ENCODE measurements at places on chromosomes 7 and 10. TPM values are rescaled to one million over a fixed set of nuclear protein-coding genes. Genes with fewer than 3 reads are reported as not detected.

Gene ABCA13
- total RNA-seq: 0.35 TPM

Gene MYO3A
- 0.06 TPM for total RNA-seq

Gene AKR1C4
- not detected for total RNA-seq

Gene CHST3
- total RNA-seq: 15.6 TPM

Gene NAMPT
- 184 TPM for total RNA-seq

Gene ADCYAP1R1
- 1.8 TPM for total RNA-seq

Gene HTRA1
- 83.8 TPM for total RNA-seq

Gene CEP55
- 0.35 TPM for total RNA-seq

Gene C10orf62
- total RNA-seq: not detected

DNA sequence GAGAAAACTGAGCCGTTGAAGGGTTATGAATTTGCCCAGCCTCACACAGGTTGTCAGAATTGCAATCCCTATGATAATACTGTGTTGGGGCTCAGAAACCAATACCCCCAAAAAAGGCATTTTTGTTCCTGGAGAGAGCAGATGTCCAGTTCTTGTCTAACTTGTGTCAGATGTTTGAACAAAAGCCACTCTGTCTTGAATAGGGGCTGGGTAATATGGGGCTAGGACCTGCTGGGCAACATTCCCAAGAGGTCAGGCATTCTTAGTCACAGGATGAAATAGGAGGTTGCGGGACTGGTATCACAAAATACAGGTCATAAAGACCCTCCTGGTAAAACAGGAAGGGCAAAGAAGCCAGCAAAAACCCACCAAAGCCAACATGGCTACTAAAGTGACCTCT is 482.1 kb downstream of the IPMK start:
- no peaks in the 10 kb centered on the region for H3K27me3 ChIP-seq
- H3K36me3 ChIP-seq: no peaks in the 10 kb centered on the region
- no peak for DNase-seq

GRCh38 chr7:157892751-157893523 is 556.1 kb downstream of the DNAJB6 start:
- no peaks in the 10 kb centered on the region for H3K4me1 ChIP-seq
- H3K4me3 ChIP-seq: no peak overlapping the region

DNA sequence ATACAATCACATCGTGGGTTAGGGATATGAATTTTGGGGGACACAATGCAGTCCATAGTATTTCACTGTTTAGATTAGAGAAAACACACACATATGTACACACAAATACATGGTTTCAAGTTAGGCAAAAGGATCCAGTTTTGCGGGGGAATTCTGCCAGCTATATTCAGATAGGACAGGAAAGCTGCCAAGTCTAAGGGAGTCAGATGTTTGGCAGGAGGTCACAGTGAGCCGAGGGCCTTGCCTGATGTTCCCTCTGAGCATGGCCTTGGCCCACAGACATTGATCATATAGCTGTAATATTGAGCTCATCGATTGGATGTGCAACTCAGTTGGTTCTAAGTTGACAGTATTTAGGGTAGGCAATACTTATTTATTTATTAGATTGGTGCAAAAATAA is 122.8 kb downstream of the ADRA2A start:
- no peaks in the 10 kb centered on the region for H3K36me3 ChIP-seq
- DNase-seq: no peak
- H3K4me1 ChIP-seq: no peaks in the 10 kb centered on the region
- no peak overlapping the region for H3K27ac ChIP-seq

DNA sequence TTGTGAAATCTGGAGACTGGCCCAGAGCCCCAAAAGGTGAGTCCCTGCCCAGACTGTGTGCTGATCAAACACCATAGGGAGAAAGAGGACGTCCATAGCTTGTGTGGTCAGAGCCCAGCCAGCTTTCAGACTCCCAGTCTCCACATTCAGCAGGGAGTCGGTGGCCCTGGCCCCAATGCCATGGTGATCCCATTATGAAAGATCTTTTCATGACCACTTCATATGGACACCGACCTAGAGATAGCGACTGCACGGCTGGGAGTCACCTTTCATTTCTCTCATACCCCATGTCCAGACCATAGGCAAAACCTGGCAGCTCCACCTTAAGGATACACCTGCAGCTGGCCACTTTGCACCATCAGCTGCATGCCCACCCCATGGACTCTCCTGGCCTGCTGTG is 126.4 kb downstream of the ARHGAP22 start:
- no peaks in the 10 kb centered on the region for H3K36me3 ChIP-seq
- no peak for DNase-seq
- no peaks in the 10 kb centered on the region for H3K27me3 ChIP-seq
- H3K27ac ChIP-seq: no peak overlapping the region
- H3K4me1 ChIP-seq: no peaks in the 10 kb centered on the region

GRCh38 chr7:105388356-105389087 is at the start of gene SRPK2:
Gene SRPK2, minus strand, starts transcription at chr7:105388921.
- H3K4me3 ChIP-seq: peak within 1 kb of the TSS; percentile 86
- no peaks in the 10 kb centered on the region for H3K27me3 ChIP-seq
- H3K4me1 ChIP-seq: no peaks in the 10 kb centered on the region
- no peaks in the 10 kb centered on the region for H3K36me3 ChIP-seq
- peak within 1 kb of the TSS; percentile 49 for H3K27ac ChIP-seq

- H3K4me3 ChIP-seq: no peak overlapping the region
- DNase-seq: no peak
- H3K27ac ChIP-seq: no peak overlapping the region
- H3K27me3 ChIP-seq: no peaks in the 10 kb centered on the region
Observed at GRCh38 chr7:117399820-117400422, 27.4 kb downstream of the ASZ1 start.

- no peaks in the 10 kb centered on the region for H3K36me3 ChIP-seq
- H3K4me3 ChIP-seq: no peak overlapping the region
- no peaks in the 10 kb centered on the region for H3K27me3 ChIP-seq
- no peak for DNase-seq
Observed at GRCh38 chr10:29056729-29057128, 232.1 kb upstream of the LYZL1 start.

GRCh38 chr7:137625197-137625596 is 221.6 kb downstream of the DGKI start:
- H3K4me1 ChIP-seq: no peaks in the 10 kb centered on the region
- peaks cover 10% of the 10 kb centered on the region for H3K27me3 ChIP-seq
- DNase-seq: no peak
- H3K4me3 ChIP-seq: no peak overlapping the region

Measured in upper lobe of right lung (tissue), 1 donor.